Dermis blood vessel endothelial cell (primary cell): ENCODE measurements at places on chromosomes 2 and 18. TPM values are rescaled to one million over a fixed set of nuclear protein-coding genes. Genes with fewer than 3 reads are reported as not detected.

DNA sequence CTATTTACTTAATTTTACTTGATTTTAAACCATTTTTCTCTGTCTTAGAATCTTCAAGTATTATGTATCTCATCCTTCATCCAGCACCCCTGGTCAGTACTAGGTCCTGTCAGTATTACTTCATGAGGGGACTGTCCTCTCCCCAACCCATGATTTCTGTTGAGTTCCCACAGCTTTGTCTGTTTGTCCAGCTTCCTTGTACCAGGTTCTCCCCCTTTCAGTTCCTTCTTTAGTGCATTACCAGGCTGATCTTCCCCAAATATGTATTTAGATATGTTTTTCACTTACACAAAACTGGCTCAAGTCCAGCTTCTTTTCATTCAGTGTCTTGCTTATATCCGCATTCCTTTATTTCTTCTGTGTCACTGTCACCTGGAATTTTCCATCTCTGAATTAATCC lies 13.8 kb upstream of the TTC27 start:
- DNase-seq = no peak

Gene SPP2
- total RNA-seq = not detected in 2 replicates

DNA sequence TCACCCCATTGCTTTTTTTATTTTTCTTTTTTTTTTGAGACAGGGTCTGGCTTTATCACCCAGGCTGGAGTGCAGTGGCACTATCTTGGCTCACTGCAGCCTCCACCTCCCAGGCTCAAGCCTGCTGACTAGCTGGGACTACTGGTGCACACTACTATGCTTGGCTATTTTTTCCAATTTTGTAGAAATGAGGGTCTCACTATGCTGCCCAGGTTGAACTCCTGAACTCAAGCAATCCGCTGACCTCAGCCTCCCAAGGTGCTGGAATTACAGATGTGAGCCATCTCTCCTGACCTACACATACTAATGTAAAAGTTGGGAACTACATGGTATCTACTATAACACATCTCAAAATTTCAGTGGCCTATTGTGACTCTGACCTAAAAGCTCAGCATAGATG lies 101.2 kb downstream of the FMNL2 start:
- no peak for DNase-seq

DNA sequence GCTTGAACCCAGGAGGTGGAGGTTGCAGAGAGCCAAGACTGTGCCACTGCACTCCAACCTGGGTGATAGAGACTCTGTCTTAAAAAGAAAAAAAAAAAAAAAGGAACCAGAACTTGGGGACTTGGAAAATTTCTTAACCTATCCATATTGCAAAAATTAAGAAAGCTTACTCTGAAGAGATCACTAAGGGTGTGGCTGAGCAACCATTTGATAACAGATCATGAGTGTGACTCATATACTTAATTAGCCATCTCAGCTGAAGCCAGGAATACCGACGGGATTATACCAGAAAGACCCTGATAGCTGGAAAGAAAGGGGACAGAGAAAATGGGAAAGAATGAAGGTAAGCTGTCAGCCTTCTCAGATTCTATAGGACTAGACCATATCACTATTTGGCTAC lies 7.1 kb upstream of the ADD2 start:
- no peak for DNase-seq

Gene MERTK
- total RNA-seq = 25.0 and 28.9 TPM in 2 replicates

GRCh38 chr2:179511105-179511789 lies 246.6 kb upstream of the SESTD1 start:
- no peak for DNase-seq

DNA sequence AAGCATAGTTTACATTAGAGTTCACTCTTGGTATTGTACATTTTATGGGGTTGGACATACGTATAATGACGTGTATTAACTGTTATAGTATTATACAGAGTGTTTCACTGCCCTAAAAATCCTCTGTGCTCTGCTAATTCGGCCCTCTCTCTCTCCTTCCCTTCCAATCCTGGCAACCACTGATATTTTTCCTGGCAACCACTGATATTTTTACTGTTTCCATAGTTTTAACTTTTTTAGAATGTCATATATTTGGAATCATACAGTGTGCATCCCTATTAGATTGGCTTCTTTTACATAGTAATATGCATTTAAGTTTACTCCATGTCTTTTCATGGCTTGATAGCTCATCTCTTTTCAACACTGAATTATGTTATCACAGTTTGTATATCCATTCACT lies 526.7 kb downstream of the RIT2 start:
- DNase-seq = no peak

Gene IFIH1
- 8.2 and 18.7 TPM in 2 replicates for total RNA-seq

DNA sequence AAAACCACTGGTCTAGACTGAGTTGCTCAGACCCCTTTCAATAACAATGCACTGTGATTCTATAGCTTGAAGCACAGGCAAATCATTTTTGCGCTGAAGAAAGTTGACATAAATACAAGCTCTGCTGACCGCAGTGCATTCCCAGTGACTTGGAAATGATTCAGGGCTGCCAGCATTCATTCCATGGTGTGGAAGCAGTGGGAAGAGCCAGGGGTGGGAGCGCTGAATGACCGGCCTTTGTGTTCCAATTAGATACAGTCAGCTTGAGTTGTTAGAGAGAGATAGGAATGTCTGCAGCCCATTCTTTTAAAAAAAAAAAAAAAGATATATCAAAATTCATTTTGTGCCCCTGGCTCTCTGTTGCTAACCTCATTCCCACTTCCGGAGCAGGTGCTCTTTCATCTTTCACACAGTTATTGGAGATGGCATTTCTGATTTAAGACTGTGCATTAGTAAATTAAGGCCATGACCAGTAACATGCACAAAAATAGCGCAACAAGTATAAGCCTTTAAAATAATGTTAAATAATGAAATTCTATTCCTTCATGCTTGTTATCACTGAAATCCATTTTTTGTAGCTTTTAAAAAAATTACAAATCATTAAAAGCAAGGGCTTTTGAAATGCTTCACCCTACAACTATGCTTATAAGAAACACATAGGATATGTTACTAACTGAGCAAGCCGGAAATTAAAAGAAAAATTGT lies 59.4 kb upstream of the CTLA4 start:
- peak; percentile 89 for DNase-seq

GRCh38 chr2:7649461-7650228 lies 732.4 kb downstream of the RNF144A start:
- no peak for DNase-seq

DNA sequence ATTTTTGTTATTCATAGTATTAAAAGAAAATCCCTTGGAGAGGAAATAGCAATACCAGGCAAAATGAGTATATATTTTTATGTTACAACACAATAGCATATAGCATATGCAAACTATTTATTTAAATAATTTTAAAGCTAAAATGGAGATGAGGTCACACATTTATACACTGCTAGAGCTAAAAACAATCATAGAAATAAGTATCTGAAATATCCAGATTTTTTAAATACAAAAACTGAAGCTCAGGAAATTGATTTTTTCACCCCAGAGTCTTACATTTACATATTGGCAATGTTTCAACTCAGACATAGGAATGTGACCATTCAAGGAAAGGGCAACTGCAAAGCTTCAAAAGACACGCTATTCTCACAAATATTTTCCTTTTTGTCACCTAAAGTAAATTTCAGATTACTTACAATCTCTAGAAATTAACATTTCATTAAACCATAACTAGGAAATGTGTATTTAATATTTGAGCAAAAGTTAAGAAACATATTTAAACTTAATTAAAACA lies 8.9 kb downstream of the TFPI start:
- peak; percentile 74 for DNase-seq

DNA sequence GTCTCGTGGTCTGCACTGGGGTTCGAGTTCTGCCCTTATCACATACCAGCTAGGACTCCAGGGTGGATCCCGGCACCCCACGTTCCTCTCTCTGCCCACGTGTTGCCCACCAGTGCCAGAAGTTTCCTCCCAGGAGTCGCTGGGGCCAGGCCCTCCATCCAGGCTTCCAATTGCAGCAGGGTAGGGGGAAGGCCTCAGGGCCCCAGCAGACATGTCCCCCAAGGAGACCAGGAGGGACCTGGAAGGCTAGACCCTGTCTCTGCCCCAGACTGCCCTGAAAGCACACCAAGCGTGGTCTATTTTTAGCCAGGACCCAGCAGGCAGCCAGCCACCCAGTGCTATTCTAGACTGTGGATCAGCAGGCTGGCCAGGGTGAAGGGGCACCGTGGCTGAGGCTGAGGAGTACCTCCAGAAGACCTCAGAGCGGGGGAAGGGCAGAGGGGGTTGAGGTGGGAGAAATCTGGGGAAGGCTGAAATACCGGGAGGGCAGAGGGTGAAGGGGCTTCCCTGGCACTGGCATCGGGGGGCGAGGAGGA lies 18.8 kb upstream of the TNS1 start:
- no peak for DNase-seq

GRCh38 chr2:47218899-47219525 lies 63.9 kb upstream of the STPG4 start:
- DNase-seq = no peak

DNA sequence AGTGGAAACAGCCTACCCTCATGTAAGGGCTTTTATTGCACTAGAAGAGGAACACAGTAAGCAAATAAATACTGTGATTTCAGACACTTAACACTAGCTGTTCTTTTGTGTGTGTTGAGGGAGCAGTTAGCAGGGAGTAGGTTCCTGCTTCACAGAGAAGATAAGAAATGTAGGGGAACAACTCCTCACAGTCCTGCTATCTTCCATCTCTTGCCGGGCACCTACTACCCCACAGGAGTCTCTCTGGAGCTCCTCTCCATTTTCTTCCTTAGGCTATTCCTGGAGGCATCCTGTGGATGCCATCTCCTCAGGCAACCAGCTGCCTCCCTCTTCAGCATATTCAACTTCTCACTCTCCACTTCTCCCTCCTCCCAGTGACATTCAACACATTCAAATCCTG lies 145.0 kb downstream of the SRBD1 start:
- DNase-seq = no peak

Gene TMEM200C
- total RNA-seq = not detected in 2 replicates

GRCh38 chr2:67896476-67896875 lies 166.3 kb downstream of the C1D start:
- no peak for DNase-seq

GRCh38 chr2:9247177-9247576 lies 40.6 kb downstream of the ASAP2 start:
- DNase-seq = no peak

- no peak for DNase-seq
Observed at GRCh38 chr18:37334631-37335408, 230.8 kb downstream of the CELF4 start.

DNA sequence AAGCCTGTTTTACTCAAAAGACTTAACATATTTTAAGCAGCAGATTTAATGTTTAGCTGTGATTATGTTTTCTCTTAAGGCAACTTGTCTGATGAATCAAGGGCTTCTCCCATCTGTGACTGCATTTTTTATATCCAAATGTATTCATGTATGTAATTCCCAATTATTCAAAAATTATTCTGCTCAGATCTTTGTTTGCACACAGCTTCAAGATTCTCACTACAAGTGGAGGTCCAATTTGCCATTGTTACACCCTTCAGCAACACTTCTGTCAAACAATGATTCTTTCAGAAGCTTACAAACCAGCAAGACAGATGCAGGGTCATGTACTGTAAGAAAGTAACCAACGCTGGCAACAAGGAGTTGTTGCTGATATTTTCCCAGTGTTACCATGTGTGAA lies 5.9 kb upstream of the LRPPRC start:
- DNase-seq = no peak

DNA sequence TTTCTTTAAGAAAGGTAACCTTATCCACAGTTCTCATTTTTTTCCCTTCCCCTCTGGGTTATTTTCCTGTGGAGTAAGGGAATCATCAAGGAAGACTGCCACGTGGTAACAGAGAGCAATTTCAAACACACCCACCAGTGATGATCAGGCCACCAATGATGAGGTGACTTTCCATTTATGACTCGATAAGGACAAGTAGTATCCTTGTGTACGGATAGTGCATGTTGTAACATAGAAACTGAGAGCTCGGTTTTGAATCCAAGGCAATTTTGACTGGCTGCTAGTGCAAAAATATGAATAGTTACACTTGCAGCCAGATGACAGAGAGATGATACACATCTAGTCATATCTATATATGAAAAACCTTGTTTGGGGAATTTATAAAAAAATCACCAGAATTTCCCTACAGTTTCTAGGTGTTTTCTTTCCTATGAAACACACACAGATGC lies 143.6 kb upstream of the TCF4 start:
- DNase-seq = peak; percentile 10

GRCh38 chr2:136424112-136424511 lies 306.2 kb upstream of the CXCR4 start:
- DNase-seq = no peak

- DNase-seq = no peak
Observed at GRCh38 chr2:239714116-239714515, 311.0 kb downstream of the NDUFA10 start.

DNA sequence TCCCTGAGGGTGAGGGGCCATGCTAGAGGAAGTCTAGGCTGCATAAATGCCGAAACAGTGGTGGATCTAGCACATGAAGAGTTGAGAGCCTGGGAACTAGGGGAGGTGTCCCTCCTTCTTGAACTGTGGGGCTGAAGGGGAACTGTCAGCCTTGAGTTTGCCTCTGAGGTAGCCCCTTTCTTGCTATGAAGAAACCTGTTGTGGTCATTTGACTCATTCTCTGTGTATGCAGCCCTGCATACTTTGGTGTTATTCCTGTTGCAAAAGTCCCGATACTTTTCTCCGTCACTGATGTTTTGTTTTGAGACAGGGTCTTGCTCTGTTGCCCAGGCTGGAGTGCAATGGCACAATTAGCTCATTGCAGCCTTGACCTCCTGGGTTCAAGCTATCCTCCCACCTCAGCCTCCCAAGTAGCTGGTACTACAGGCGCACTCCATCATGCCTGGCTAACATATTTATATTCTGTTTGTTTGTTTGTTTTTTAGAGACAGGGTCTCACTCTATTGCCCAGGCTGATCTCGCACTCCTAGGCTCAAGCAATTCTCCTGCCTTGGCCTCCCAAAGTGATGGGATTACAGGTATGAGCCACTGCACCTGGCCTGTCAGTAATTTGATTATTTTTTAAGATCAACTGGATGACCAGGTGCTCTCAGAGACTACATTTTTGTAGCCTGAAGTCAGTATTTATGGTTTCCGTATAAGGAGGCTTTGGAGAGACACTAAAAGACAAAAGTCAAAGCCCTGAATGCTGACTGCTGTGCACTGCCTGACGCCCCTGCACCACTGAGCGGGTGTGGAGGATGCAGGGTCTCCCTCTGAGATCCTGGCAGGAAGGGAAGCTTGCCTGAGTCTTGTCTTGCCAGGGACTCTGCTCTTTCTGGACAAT lies 126.0 kb upstream of the MSH6 start:
- no peak for DNase-seq

GRCh38 chr2:164796999-164797398 lies 44.6 kb downstream of the COBLL1 start:
- no peak for DNase-seq

Gene TMBIM1
- total RNA-seq = 134 and 157 TPM in 2 replicates
